A172 (cell line): ENCODE measurements at places on chromosomes 2 and 18. TPM values are rescaled to one million over a fixed set of nuclear protein-coding genes. Genes with fewer than 3 reads are reported as not detected.

DNA sequence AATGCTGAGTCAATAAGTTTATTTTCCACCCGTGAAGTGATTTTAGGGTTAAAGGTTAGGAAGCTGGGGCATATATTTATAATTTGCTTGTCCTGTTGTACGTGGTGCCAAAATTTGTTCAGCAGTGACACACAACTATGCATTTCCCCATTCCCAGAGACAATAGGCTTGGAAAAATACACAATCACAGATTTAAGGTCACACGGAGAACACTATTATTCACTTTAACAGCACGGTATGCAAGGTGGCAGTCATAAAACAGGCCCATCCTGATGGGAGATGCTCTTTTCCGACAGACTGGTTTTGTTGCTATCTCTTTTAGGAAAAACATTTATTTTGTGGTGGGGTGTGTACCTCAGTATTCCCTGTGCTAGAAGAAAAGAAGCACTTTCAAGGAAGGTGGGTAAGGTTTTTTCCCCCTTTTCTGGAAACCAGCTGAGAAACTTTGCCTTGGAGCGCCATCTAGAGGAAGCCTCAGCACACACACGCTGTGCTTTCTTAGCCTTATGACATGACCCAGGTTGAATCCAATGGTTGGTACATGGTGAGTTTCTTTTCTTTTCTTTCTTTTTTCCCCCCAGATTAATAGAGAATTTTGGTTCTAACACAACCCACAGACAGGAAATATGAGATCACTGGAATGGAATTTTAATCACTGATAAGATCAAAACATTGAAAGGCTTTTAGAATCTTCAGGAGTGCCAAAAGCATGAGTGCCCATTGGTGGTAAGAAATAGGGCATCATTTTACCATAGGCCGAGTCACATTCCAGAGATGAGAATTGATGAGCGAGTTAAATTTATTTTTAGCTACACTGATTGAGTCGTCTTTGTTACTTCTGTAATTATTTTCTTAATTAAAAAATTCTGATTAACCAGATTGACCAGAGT is 332.1 kb downstream of the AGPS start:
- peak; percentile 49 for DNase-seq

Gene OR6B2
- not detected in 2 replicates for total RNA-seq

DNA sequence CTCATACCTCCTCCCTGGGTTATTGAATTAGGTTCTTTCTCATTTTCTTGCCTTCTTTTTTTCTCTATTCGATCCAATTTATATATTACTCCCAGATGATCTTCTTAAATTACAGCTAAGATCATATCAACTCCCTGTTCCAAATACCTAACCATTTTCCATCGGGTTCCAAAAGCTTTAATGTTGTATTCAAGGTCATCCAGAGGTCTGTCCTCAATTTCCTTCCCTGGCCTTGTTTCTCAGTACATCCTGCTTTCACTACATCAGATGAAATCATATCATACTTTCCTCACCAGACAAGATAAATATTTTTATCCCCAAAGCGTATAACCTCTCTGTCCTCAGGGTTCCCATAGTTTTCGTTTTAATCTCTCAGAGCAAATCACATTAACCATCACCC is 36.3 kb upstream of the GREB1L start:
- no peak for DNase-seq

Gene GNLY
- not detected in 2 replicates for total RNA-seq

Gene PLGLB2
- total RNA-seq, result 0.50 and 2.4 TPM in 2 replicates

DNA sequence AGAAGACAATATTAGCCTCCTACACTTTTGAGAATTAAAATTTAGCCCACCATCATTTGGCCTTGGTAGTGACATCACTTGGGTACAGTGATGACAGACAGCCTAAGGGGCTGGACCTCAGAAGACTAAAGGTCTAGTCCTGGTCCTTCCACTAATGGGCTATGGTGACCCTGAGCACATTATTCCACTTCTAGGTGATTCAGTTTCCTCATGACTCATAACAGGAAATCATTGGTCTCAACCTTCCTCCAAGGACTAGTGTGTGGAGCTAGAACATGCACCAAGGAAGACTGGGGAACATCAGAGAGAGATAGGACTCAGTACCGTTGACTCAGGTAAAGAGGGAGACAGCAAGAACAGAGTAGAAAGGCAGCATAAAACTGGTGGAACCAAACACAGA is 64.0 kb downstream of the TFCP2L1 start:
- peak; percentile 64 for DNase-seq

Gene REG3A
- total RNA-seq, result not detected in 2 replicates
